ENCODE measurements at places on chromosomes 12 and 14. TPM values are rescaled to one million over a fixed set of nuclear protein-coding genes. Genes with fewer than 3 reads are reported as not detected.

GRCh38 chr12:78931466-78931990 is 67.0 kb downstream of the SYT1 start:
- no peak for DNase-seq

DNA sequence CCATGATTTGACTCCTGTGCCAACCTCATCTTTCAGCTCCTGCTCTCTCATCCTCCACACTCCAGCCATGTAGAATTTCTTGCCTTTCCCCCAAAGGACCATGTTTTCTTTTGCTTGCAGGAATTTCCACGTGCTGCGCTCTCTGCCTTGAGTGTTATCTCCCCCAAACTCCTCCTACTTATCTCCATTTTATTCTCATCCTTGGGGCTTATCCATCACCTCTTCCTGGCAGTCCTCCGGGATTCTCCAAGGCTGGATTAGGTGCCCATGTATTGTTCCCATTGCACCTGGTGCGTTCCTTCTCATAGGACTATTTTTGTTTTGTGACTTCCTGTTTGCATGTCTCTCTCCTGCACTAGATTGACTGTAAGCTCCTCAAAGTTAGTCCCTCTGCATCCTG is 7.0 kb upstream of the MAX start:
- no peak for DNase-seq

DNA sequence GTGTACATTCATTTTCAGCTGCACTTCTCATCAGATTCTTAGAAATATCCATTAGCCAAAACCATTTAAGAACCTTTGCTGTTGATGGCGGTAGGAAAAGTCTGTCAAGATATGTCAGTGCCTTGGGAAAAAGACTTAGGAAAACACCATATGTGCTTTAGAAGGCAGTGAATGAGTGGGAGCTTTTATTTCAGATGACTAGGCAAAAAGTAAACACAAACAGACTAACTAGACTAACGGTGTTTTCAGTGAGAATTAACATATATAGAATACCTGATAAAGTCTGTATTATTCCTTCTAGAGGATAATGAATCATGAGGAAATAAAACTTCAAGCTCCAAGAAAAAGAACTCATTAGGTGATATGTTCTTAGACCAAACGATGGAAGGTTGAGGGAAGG is 418.9 kb downstream of the NAV3 start:
- no peak for DNase-seq

GRCh38 chr12:591167-592023 is 71.8 kb downstream of the NINJ2 start:
- DNase-seq, result no peak

- DNase-seq, result no peak
Measured at GRCh38 chr14:99481745-99482099, 513 bp downstream of the CCNK start.

DNA sequence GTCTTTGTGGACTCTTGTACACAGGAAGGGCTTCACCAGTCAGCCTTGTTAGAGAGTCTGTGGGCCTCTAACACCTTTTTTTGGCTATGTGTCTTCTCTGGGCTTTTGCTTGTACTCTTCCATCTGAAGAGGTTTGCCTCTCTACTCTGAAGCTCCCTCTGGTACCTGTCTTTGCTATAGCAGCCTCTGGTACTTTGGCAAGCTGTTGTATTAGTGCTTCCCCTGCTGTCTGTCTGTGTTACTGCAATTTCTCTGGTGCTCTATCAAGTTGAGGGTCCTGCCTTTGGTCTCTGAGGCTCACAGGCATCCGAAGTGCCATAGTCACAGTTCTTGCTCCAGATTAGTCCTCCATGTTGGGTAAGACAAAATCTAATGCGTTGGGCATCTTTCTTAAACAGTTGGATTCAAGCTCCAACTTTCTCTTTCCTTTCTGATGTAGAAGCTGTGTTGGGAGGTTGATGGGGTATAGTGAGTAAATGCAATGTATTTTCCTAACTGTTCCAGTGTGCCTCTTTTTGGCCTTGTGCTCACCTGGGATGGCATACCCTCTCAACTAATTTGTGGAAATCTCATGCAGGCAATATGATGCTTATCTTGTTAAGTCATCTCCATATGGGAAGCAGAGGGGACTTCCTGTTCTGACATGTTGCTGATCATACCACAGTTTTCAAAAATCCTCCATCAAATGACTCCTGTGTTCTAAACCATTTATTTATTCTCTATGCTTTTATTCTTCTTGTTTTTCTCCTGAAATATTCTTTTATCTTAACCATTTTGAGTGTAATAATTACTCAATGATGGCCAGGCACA is 88.8 kb downstream of the ATF7IP start:
- DNase-seq, result peak; percentile 33

DNA sequence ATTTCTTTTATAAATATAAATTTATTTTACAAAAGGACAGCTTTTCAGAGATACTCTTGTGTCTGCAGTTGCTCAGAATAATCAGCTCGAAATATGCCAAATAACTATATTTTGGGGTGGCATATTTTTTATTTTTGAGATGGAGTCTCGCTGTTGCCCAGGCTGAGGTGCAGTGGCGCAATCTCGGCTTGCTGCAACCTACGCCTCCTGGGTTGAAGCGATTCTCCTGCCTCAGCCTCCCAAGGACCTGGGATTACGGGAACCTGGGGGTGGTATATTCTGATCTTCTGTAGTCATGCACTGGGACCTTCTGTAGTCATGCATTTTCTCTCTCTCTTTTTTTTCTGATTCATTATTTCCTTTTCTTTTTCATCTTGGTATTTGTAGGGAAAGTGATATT is 135.0 kb upstream of the AMIGO2 start:
- DNase-seq, result no peak

- DNase-seq, result no peak
Measured at GRCh38 chr12:4047421-4047820, 174.2 kb upstream of the PARP11 start.

DNA sequence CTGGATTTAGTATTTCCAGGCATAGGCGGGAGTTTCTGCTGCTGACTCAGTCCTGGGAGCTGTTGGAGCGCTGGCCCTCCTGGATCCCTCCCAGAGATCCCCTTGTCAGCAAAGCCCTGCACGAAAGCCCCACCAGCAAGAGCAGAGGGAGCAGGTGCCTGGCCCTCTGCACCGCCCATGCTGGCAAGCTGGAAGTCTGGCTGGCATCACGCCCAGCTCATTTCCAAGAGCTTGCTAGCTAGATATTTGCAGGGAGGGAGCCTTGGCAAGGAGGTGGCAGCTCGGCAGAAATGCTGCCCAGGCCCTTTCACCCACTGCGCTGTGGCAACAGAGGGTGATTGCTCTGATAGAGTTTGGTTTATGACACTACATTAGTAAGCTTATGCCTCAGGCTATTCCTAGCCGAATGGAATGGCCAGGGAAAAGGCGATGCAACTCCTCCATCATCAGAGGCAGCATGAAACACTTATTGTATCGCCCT is 193.9 kb downstream of the EMP1 start:
- peak; percentile 9 for DNase-seq

GRCh38 chr12:45575823-45576475 is 153.6 kb upstream of the ARID2 start:
- DNase-seq, result no peak

SCN8A gene
- 9.4 TPM for polyA plus RNA-seq

CLEC4E gene
- polyA plus RNA-seq, result not detected

TMTC1 gene
- polyA plus RNA-seq, result 5.8 TPM

KRT82 gene
- polyA plus RNA-seq, result not detected

PHETA1 gene
- polyA plus RNA-seq, result 10.6 TPM

Measured in endothelial cell of umbilical vein (primary cell).